ENCODE measurements at places on chromosomes 4 and X.
A peak's percentile ranks its signal among the peaks of the same experiment; 100 is the strongest.

DNA sequence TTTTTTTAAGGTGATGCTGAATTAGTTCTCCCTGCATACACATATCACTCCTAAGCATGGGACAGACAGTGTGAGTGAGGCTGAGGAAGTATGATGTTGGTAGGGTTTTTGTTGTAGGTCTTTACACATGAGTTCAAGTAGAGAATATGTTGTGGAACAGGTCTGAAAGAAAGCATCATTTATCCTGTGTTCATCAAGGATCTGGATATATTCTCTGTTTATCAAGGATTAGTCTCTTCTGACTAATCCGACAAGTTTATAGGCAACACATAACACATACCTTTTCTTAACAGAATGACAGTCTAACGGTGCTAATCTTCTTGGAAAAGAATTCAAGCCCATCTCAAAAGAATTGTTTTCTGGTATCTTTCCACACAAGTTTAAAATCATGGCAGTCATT lies 10.5 kb downstream of the SLIT2 start:
- no peak for DNase-seq

GRCh38 chr4:3820016-3820805 lies 54.0 kb downstream of the ADRA2C start:
- DNase-seq, result no peak

- DNase-seq, result peak; percentile 94
These were observed 5.0 kb downstream of the TACC3 start for GRCh38 chr4:1726146-1726934.

- no peak for DNase-seq
These were observed 25.1 kb downstream of the DDX60 start for GRCh38 chr4:168293386-168293975.

- no peak for DNase-seq
These were observed 43.7 kb downstream of the BBS12 start for GRCh38 chr4:122775987-122776836.

GRCh38 chr4:88757776-88758175 lies 60.1 kb upstream of the NAP1L5 start:
- DNase-seq, result no peak

GRCh38 chrX:11791090-11791489 lies 33.1 kb downstream of the MSL3 start:
- no peak for DNase-seq

GRCh38 chr4:147768113-147768512 lies 36.2 kb downstream of the ARHGAP10 start:
- DNase-seq, result no peak

DNA sequence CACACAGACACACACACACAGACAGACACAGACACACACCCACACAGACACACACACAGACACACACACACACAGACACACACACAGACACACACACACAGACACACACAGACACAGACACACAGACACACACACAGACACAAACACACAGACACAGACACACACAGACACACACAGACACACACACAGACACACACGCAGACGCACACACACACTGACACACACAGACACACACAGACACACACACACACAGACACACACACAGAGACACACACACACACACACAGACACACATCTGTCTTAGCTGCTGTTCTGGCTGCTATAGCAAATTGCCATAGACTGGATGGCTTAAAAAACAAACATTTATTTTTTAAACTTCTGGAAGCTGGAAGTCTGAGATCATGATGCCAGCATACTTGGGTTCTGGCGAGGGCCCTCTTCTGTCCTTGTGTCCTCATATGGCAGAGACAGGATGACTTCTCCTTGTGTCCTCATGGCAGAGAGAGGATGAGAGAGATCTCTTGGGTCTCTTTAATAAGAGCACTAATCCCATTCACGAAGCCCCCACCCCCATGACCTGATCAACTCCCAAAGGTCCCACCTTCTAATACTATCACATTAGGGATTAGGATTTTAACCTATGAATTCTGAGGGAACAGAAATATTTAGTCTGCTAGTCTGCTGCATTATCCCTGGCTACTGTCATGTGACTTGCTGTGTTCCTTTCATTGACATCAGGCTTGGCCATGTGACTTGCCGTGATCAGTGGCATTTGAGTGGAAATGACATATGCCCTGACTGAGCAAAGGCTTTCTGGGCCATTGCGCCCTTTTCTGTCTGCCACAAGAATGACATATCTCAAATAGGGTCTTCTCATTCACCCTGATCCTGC lies 32.7 kb upstream of the RASGEF1B start:
- DNase-seq, result peak; percentile 44

GRCh38 chr4:3530663-3531254 lies 1.5 kb downstream of the LRPAP1 start:
- DNase-seq, result no peak

- no peak for DNase-seq
These were observed 47.3 kb upstream of the FAM9A start for GRCh38 chrX:8848441-8848840.
